Activated gamma-delta T cell treated with Interleukin-2 at 50 U/mL for 16 hours (primary cell): ENCODE measurements at places on chromosomes 3 and 15.

GRCh38 chr15:31361764-31362515, 35.3 kb downstream of the KLF13 start:
- DNase-seq, result no peak

DNA sequence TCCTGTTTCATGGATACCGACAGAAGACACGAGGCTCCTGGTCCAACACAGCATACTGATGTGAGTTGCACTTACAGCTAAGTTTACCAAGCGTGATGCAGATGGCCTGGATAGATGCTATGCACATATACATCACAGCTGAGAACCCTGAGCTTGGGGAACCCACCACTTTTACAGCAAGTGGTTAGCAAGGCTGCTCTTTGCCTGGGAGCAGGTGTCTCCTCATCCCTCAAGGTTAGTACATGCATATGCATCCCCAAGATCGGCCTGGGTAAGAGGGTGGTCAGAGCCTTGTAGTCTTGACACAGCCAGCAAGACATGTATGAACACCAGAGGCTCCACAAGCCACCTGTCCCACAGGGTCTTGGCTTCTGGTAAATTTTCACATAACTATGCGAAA, 28.3 kb downstream of the LRRC2 start:
- no peak for DNase-seq

DNA sequence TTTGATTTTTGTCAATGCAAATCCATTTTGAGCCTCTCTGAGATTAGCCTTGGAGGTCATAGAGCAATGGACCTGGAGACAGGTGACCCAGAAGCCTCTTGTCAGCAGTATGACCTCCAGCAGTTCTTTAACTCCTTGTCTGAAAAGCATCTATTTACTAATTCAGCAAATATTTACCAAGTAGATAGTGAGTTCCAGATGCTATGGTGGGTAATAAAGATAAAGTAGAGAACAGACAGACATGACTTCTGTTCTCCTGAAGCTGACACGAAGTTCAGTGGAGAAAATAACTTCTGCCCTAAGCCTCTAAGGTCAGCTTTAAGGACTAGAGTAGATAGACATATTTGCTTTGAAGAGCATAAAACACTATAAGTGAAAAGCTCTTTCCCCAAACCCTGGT, 26.6 kb downstream of the SEMA6D start:
- DNase-seq, result no peak

DNA sequence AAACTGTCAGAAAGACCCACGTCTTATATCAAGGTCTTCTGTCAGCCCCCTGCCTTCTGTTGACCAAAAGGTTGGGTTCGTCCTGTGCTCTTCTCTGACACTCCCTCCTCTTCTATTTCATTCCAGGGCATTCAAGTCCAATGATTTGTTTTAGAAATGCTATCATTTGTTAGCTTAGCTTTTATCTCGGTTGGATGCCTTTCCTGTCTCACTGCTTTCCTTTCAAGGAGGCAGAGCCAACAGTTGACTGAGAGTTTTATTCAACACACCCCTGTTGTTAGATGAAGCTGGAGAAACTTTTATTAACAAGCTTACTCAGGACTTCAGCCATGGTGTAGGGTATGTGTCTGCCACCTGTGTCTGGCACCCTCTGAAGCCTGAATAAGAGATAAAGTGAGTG, 112.0 kb upstream of the SLC7A14 start:
- no peak for DNase-seq

DNA sequence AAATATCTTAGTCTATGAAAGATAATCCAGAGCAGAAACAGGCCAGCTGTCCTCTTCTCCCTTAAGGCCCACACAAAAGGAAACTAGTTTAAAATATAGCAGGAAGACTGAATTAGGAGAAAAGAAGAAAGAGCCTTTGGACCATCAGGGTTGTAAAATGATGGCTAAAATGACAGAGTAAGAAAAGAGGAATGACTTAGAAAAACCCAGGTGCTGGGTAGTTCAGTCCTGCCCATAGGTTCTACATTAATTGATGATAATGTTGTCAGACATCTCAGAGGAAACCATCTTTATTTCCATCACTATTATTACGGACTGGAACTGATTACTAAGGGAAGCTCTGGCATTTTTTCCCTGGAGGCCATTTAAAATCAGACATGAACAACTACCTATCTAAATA, 142.8 kb upstream of the STT3B start:
- no peak for DNase-seq

- no peak for DNase-seq
These were observed 58.5 kb downstream of the ADAMTS7 start for GRCh38 chr15:78752492-78753358.

GRCh38 chr15:88398011-88398410, 69.2 kb downstream of the MRPL46 start:
- DNase-seq, result no peak

DNA sequence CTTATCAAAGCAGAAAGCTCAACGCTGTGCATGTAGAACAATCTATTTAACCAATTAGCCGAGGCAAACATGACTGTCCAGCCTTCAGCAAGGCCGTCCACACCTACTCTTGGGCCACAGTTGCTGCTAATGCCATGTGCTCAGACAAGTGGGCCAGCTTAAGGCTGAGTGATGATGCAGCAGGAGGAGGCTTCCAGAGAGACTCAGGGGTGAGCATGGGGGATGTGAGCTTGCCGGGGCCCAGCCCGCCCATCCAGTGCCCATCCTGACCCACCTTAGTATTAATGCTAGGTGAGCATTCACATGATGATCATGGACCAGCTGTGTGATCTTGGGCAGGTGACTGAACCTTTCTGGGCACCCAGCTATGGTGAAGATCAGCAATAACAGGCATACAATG, 150.1 kb downstream of the TPRA1 start:
- no peak for DNase-seq

DNA sequence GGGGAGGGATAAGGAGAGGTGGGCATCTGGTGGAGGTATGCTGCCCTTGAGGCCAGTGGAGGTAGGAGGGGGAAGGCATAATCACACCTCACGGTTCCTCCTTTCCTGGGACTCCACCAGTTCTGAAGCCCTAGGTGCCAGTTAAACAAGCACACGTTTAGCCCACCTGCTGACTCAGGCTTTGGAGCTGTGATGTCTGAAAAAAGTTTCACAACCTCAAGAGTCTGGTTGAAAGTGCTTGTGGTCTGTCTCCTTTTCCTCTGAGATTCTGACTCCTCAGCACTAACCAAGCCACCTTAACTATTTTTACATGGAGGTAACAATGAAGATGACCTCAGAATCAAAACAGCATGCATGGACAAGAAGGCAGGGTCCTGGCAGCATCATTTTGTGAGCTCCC, 23.0 kb downstream of the HPS3 start:
- DNase-seq, result no peak

DNA sequence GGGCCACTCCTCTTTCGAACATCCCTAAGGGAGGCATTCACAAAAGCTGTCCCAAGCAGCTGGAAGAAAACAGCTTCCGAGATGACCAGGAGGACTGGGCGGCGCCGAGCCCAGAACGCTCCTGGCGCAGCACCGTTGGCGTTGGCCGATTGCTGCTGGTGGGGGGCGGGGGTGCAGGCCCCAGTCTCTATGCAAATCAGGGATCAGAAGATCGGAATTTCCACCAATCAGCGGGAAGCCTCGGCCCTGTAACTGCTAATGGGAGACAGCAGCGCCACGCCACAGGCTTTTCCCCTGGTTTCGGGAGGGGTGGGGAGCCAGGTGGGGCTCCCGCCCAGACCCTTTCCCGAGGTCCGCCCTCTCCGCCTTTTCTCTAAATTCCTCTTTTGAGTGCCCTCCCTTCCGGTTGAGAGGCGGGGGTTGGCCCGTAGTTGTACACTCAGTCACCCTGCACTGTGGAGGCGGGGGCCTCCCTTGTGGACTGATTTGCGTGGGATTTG, 27.0 kb downstream of the HMCES start:
- DNase-seq, result no peak

DNA sequence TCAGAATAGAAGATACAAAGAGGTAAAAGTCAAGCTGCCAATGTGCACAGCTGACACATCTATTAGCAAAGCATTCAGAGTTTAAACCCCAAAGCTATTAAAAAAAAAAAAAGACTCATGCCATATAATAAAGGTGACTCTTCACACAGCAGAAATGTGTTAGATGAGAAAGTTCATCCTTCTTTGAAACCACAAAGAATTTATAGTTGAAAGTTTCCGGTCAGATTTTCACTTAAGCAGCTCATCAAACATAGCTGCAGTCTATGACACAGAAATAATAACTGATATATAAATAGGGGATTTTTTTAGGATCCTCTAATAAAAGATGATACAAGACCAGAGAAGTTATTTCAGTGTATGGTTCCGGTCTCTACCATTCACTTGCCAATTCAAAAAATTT, 76.6 kb downstream of the WWTR1 start:
- no peak for DNase-seq

DNA sequence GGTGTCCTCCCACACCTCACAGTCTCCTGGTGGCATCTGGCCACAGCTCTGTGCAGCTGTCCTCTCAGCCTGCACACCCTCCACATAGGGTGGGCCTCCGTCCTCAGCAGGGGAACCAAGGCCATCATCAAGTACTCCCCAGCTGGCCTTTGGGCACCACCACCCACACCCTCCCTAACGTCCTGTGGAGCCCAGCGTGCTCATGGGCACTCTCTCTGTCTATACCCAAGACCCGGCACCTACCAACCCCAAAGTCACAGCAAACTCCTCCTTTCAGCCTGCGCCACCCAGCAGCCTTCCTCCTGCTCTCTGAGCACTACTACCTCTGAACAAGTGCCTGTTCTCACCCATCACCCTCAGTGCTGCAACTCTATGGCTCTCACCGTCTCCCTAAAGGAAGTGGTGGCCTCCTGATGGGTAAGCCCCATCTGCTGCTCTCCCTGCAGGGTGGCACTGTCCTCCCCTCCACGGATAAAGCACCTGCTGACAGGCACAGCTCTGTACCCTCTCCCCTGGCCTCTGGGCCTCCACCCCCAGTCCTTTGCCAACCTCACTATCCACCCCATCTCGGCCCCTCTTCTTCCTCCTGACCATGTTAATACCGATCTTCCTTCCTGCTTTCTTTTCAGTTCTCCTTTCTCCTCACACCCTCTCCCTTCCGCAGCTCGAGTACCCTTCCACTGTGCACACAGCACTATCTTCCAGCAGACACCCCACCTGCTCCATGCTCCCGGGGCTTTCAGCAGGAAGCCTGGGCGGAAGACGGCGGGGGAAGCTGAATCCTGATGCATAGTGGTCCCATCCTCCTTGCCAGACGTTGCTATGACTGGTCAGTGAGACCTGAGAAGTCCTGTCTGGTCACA, 31.5 kb downstream of the SLC41A3 start:
- DNase-seq, result no peak

DNA sequence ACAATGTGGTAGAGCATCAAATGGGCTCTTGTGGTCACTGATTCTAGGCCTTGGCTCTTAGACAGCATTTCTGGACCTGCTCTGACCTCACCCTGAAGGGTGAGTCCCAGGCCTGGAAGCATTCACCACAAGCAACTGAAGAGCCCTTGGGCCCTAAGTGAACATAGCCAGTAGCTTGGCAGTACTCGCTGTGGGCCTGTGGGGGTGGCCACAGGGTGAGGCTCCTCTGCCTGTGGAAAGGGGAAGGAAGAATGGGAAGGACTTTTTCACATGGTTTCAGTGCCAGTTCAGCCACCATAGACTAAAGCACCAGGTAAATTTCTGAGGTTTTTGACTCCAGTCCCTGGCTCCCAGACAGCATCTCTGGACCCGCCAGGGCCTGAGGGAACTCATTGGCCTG, 5.1 kb upstream of the ZSCAN2 start:
- no peak for DNase-seq

DNA sequence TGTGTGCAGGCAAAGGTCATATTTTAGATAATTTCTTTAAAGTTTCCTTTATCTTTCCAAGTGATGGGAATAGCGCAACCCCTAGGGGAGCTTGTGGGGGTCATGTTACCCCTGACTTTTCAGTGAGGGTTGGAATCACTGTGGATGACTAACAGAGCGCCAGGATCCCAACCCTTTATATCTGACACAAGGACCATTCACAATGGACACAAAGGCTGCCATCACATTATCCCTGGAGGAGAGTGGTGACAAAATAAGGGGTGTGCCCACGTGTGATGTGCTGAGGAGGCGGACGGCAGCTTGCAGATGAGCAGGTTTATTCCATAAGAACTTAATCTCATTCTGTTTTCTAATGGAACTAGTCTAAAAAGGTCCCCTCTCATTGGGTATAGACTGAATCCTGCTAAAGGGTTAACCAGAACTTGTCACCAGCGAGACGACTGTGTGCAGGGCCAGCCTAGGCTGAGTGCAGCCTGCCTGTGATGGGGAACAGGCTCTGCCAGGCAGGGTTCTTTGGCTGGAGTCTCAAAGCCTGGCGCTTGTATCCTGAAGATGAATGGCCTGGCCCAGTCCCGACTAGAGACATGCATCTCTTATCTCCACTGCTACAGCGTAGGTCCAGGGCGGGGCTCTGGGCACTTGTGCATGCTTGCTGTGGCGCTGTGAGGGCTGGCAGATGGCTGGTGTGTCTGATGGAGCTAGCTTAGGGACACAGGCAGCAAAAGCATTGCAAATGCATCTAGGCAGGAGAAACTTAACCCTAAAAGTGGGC, 50.2 kb downstream of the CHDH start:
- no peak for DNase-seq

DNA sequence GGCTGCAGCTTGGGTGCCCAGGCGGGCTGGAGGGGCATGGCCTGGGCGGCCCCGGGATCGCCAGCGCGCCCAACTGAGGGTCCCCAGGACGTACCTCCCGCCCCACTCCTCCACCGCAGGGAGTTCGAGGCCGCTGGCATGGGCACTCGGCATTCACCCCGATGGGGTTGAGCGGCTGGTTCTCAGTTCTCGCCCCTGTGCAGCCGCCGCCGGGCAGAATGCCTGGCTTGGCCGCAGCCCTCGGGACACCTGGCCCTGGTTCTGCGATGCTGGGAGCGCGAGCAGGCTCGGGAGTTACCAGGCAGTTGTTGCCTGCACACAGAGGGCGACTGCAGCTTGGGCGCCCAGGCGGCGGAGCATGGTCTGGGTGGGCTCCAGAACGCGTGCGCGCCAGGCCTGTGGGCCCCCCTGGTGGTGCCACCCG, 121.4 kb downstream of the LMLN start:
- DNase-seq, result no peak

DNA sequence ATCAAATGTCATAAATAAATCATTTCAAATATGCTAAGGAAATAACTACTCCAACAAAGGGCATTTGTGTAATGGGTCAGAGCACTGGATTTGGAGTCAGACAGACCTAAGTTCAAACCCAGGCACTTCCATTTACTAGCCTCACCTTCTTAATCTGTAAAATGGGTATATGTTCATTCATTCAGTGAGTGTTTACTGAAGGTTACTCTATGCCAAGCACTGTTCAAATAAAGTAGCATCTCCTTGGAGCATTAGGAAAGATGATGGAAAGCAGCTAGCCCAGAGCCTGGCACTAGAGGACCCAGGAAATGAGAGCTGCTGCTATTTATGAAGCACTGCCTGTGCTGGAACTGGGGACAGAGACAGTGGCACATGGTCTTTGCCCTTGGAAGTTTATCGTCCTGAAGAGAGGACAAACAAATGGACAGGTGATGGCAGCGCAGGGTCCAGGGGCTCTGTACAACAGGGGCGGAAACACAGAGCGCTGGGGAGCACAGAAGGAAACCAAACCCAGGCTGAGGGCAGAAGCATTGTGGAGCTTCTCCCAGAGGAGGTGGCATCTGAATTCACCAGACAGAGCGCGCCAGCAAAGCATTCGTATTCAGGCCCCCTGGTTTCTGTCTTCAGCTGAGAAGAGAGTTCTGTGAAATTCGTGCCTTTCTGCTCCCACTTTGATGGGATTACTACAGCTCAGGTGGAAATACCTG, 19.0 kb downstream of the TM4SF4 start:
- no peak for DNase-seq

GRCh38 chr15:51982770-51983103, 11.2 kb upstream of the LEO1 start:
- no peak for DNase-seq
